Astrocyte of the cerebellum (primary cell): ENCODE measurements at places on chromosomes 11 and 22.

GRCh38 chr11:114099392-114100178 is 40.1 kb downstream of the ZBTB16 start:
- no peak for DNase-seq

GRCh38 chr11:115161876-115162275 is 342.3 kb downstream of the CADM1 start:
- DNase-seq, result no peak

DNA sequence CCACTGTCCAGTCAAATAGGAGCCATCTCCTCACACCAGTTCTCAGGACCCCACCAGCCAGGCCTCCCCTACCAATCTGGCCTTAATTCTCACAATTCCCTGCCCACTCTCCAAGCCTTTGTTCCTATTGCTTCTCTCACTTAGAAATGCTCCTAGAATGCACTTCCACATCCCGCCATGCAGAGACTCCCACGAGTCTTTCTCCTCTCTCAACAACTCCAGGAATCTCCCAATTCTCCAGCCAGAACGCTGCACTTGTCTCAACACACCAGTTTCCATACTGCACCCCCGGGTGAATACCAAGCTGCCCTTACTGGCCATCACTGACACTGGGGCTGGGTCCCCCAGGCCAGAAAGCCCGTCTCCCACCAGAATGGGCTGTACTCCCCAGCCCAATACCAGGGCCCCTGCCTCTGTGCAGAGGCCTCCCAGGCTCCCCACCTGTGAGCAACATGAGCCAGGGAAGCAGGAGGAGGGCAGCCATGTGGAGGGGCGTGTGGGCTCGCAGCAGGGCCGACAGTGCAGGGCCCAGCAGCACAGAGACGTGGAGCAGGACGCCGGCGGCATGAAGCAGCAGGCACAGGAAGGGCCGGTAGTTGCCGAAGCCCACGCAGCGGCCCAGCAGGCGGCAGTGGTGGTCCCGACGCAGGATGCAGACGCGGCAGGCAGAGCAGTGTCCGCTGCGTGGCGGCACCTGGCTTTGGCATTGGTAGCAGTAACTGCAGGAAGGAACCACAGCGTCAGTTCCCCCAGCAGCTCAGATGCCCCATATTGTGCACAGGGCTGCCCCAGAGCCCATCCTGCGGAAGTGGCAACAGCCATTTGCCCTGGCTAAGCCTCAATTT is 2.4 kb downstream of the ZDHHC24 start:
- no peak for DNase-seq

- DNase-seq, result no peak
These were observed 8.1 kb downstream of the TMA7B start for GRCh38 chr22:39967996-39968972.

GRCh38 chr11:126956635-126957034 is 43.9 kb downstream of the KIRREL3 start:
- DNase-seq, result no peak

DNA sequence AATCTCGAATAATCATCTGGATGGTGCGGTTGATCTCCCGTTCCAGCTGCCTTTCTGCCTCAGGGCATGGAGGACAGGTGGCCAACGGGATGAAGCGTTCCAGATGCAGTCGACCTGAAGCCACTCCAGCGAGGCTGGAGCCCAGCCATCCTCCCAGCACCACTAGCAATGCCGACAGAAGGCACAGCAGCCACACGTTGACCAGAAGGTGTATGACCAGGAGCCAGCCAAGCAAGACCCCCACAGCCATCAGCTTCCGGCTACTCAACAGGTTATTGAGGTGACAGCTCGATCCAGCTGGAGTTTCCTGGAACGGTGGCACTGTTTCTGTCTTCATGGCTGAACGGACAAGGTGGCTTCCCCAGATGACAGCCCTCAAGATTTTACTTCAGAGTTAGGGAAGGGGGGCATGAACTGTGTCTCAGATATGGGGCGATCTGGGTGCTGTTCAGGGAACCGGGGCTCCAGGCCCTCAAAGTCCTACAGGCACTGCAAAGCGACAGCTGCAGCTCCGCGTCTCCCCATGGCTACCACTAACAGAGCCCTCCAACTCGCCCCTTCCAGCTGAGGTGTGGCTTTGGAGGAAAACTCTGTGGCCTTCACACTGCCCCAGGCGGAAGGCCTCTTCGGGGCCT is 559 bp downstream of the SNX19 start:
- DNase-seq, result no peak
